Activated T-cell treated with anti-CD3 and anti-CD28 coated beads for 1 hour (primary cell): ENCODE measurements at places on chromosomes 16 and 17.

GRCh38 chr17:12821376-12821940 lies 32.2 kb downstream of the ARHGAP44 start:
- DNase-seq = no peak

- DNase-seq = no peak
Measured at GRCh38 chr17:59807892-59808509, 84.7 kb downstream of the TUBD1 start.

- DNase-seq = no peak
Measured at GRCh38 chr17:15444805-15445204, 22.6 kb downstream of the CDRT4 start.

DNA sequence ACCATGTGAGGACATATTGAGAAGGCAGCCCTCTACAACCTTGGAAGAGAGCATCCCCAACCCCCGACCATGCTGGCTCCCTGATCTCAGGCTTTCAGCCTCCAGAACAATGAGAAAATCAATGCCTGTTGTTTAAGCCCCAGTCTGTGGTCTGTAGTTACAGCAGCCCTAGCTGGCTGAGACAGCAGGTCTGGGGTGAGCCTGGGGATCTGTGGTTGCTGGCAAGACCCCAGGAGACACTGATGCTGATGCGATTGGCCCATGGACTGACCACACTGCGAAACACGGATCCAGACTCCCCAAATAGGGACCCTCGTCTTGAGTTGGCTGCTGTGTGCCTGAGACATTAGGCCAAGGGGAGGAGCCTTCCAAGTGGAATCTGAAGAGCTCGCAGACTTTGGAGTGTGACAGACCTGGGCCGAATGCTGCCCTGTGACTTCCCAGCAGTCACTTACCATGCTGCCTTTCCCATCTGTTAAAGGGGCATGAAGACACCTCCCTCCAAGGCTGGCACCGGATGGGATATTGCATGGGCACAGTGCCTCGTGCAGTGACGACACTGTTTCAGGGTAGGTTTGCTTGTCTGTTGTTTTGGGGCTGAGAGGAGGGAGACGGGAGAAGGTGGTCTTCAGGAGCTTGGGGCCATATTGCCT lies 147.8 kb upstream of the RPL38 start:
- DNase-seq = no peak

GRCh38 chr17:78797691-78798585 lies 15.9 kb upstream of the CYTH1 start:
- no peak for DNase-seq

DNA sequence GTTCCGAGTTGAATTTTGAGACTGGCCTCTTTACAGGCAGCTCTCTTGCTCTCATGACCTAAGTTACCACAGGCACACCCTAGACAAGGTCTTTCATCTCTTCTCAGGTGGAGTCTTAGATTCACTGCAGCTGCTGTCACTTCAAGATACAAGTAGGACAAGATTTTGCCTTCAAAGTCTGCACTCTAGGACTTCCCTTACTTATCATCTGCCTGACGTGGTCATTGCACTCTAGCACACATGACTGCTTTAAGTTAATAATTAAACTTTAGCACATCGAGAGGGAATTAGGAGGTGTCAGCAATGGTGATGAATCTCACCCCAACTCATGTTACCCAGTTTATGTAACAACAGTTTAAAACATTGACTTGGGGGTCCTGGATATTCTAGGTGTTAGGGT lies 25.6 kb downstream of the RNF135 start:
- no peak for DNase-seq

DNA sequence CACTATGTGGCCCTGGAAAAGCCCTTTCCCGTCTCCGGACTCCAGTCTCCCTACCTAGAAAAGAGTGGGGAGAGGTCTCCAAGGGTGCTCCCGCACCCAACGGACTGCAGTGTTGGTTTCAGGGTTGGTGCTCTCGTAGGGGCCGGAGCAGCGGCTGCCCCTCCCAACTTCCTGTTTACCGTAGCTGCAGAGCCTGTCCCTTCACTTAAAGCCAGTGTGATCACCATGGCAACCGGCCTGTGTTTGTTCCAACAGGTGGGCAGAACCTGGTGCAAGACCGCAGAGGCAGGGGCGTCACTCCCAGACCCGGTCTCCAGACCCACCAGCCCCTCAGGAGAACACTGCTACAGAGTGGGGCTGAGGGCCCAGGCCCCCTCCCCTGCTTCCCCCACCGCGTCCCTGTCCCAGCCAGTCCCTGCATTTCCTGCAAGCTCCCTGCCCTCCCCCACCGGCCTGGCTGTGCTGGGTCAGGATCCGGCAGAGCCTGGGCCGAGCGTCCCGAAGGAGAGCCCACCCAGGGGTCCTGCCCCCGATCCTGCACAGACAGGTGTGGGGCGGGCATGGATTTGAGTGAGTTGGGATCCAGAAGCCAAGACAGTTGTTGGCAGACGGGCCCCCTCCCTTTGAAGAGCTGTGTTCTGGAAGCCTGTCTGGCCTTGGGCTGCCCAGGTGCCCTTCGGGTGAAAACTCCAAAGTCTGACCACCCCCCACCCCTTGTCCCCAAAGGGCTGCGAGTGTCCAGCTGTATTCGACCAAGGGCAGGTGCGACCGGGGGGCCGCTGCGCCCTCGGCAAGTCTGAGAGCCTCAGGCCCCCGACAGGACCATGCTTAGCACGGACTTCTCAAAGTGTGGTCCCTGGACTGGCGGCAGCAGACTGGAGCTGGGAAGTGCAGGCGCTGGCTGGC lies 1.5 kb upstream of the BAIAP3 start:
- peak; percentile 29 for DNase-seq

- no peak for DNase-seq
Measured at GRCh38 chr17:40242774-40243173, 23.7 kb downstream of the WIPF2 start.

DNA sequence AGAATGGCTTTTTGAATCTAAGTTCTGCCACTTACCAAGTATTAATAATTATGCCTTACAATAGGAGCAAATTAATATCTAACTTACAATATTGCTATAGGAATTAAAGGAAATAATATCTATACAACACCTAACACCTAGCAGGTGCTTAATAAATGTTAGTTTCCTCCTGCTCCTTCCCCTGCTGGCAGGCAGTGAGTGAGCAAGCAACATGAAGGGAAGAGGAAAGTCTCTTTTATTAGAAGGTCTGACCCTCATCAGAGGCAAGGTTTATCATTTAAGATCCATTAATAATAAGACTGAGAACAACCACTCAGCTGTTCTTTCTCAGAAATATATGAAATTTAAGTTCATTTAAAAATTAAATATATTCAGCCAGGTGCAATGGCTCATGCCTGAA lies 6.7 kb upstream of the DYNC1LI2 start:
- no peak for DNase-seq

- peak; percentile 81 for DNase-seq
Measured at GRCh38 chr16:180681-181564, 664 bp downstream of the HBQ1 start.

DNA sequence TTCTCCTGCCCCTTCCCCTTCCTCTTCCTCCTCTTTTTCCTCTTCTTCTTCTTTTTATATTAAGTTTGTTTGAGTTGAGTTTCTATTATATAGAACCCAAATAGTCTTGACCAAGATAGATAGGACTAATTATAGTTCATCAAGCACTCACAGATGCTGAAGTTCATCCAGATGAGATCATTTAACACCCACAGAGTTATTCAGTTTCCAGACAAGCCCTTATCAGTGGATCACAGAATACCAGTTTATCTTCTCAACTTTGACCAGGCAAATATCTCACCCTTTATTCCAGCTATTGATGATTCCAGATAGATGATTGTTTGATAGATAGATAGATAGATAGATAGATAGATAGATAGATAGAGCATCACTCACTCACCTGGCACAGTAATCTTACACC lies 87.5 kb downstream of the AXIN2 start:
- DNase-seq = no peak

GRCh38 chr17:16975277-16975651 lies 3.3 kb upstream of the TNFRSF13B start:
- DNase-seq = no peak

DNA sequence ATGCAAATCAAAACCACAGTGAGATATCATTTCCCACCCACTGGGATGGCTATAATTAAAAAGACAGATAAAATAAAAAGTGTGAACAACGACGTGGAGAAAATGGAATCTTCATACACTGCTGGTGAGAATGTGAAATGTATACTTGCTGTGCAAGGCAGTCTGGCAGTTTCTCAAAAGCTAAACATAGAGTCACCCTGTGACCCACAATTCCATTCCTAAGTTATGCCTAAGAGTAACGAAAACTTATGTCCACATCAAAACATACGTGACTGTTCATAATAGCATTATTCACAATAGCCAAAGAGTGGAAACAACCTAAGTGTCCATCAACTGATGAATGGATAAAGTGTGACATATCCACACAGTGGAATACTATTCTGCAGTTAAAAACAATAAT lies 38.1 kb upstream of the VPS4A start:
- no peak for DNase-seq

DNA sequence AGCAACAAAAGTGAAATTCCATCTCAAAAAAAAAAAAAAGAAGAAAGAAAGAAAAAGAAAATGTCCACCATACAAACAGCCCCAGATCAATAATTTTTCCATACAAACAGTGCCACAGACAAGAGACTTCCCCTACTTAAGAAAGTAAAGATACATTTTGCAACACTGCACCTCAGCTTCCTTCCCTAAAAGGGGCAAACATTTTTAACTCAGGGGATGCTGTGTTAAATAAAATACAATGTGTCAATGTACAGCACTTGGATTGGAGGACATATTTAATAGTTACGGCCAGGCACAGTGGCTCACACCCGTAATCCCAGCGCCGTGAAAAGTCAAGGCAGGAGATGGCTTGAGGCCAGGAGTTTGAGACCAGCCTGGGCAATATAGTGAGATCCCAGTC lies 22.3 kb downstream of the MYH11 start:
- DNase-seq = no peak

GRCh38 chr17:31444026-31444425 lies 52.6 kb downstream of the RAB11FIP4 start:
- DNase-seq = no peak

DNA sequence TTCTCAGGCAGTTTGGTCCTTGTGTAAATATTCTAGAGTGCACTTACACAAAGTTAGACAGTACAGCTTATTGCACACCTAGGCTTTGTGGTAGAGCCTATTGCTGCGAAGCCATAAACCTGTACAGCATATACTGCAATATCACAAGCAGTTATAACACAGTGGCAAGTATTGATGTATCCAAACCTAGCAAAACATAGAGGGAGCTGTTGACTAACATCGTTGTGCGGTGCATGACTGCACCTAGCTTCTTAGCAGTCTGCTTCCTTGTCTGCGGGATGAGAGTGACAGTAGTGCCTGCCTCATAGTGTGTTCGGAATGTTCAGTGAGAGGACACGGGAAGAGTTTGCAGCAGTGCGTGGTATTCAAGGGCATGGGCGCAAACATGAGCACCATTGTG lies 78.9 kb downstream of the MPRIP start:
- no peak for DNase-seq

- DNase-seq = no peak
Measured at GRCh38 chr17:19880393-19880792, 12.7 kb upstream of the ULK2 start.

- DNase-seq = no peak
Measured at GRCh38 chr17:61007980-61008379, 330.3 kb downstream of the BCAS3 start.
